Epithelial cell of esophagus (primary cell): ENCODE measurements at places on chromosomes 1 and 21.

- no peak for DNase-seq
Observed at GRCh38 chr1:220666349-220666748, 23.8 kb upstream of the C1orf115 start.

GRCh38 chr1:7389906-7390603 lies 381.0 kb upstream of the VAMP3 start:
- no peak for DNase-seq

GRCh38 chr1:76013206-76013581 lies 61.4 kb upstream of the ST6GALNAC3 start:
- DNase-seq = no peak

DNA sequence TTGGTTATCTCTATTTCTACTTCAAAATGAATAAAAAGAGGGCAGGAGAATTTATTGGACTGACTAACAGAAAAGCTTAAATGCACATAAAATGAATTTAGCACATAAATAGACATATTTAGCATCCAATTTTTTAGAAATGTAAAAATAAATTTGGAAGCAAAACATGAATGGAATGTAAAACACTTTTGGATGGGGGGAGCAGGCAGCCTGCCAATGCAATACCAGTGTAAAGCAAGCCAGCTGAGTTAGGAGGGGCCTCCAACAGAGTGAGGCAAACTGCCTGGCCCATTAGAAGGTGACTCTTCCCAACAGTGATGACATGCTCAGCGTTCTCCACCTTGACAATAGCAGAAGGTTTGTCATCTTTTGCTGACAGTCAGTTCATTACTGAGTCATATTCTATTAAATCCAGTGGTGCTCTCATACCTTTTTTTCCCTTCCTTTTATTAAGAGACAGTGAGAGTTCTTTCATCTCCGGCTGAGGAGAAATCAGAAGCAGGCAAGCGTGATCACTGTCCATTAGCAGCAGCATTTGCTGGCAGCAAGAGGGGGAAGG lies 19.5 kb upstream of the EXO1 start:
- peak; percentile 84 for DNase-seq

DNA sequence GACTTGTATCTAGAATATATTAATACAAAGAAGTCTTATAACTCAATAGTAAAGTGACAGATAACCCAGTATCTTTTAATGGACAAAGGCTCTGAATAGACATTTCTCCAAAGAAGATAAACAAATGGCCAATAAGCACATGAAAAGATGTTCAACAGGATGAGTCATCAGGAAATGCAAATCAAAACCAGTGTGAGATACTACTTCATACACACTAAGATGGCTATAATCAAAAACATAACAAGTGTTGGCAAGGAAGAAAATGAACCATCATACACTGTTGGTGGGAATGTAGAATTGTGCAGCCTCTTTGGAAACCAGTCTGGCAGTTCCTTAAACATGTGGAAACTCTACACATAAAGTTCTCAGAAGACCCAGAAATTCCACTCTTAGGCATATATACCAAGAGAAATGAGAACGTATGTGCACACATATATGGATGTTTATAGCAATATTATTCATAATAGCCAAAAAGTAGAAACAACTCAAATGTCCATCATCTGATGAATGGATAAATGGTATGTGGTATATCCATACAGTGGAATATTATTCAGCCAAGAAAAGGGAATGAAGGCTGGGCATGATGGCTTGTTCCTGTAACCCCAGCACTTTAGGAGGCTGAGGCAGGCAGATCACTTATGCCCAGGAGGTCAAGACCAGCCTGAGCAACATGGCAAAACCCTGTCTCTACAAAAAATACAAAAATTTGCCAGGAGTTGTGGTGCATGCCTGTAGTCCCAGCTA lies 9.9 kb upstream of the MPL start:
- peak; percentile 17 for DNase-seq

DNA sequence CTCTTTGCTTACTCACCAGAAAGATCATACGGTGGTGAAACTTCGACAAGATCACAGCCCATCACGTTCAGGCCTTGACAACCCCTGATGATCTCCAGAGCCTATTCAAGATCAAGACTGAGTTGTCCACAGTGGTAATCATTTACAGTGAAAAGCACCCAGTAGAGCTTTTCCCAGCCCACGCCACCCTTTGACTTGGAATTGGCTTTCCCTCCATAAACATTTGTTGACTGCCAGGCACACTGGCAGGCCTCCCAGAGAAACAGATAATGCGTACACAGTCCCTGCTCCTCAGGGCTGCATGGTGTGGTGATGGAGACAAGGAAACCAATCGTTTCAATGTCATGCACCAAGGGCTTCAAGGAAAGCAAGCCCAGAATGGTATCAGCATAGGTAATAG lies 10.1 kb downstream of the AGMAT start:
- no peak for DNase-seq

GRCh38 chr1:228464487-228464983 lies 22.6 kb upstream of the RNF187 start:
- DNase-seq = peak; percentile 84

DNA sequence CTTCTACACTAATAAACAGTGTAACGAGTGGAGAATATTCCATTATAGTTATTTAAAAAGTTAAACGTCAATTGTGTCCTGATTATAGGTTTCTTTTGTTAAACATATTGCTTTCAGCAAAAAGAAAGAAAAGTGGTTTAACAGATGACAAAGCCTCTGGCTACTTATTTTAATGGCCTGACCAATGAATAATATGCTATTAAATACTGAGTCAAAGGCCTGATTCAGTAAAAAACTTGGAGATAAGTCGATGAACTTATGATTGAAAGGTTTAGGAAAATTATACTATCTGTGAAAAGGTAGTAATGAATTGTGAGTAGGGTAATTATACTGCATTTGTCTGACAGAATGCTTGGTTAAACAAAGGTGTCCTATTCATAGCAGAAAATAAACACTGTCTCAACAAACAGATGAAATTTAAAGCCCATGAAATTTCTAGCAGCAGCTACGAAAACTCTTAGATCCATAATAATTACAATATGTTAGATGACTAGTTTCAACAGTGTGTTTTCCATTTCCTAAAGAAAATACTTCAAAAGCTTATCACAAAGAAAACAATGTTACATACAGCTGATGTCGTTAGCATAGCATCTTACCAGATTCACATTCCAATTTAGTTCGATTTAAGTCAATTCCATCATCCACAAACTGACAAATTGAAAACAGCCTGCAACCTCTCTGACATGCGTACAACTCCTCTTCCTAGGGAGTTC lies 6.2 kb downstream of the TMEM59 start:
- no peak for DNase-seq

DNA sequence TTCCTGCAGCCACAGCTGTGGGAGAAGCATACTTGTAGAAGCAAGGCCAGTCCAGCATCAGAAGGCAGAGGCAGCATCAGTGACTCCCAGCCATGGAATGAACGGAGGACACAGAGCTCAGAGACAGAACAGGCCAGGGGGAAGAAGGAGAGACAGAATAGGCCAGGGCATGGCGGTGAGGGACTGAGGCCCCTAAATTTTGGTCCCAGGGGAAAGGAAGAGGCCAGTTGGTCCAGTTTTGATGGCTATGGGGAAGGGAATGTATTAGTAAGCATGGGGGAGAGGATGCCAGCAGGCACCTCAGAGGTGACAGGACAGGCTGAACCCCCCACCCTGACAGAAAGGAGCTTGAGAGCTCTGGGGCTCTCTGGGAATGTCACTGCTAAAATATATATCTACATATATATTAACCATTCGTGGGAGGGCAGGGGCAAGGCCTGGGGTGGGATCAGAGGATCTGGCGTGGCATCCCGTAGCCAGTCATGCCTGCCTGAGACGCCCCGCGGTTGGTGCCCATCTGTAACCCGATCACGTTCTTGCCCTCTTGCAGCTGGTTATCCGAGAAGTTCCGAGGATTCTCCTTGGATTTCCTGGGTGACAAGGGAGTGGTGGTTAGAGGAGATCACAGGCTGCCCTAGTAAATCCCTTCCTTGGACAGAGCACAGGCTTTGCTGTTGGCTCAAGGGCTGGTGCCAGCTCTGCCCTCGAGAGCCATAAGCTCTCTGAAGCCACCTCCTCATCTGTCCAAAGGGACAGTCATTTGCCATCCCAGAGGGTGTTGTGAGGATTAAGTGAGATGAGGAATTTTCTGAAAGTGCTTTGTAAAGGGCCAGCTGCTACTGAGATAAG lies 6.7 kb downstream of the TAGLN2 start:
- DNase-seq = no peak

DNA sequence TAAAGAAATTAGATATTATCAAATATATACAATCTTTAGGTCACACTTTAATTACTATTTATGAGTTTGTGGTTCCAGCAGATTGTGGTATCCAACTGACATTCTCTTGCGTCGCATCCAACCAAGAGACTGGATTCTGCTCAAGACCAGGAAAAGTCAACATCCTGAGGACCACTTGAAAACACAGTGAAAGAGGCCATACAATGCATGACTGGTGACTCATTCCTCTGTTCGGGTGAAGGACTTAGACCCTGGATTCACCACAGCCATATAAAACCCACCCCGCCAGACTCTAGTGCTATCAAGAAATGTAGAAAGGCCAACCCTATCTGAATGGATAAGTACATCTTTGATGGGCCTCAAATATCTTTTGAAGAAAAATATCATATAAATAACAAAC lies 14.5 kb upstream of the CFHR4 start:
- no peak for DNase-seq

- DNase-seq = no peak
Observed at GRCh38 chr1:179757933-179758332, 14.8 kb downstream of the FAM163A start.

DNA sequence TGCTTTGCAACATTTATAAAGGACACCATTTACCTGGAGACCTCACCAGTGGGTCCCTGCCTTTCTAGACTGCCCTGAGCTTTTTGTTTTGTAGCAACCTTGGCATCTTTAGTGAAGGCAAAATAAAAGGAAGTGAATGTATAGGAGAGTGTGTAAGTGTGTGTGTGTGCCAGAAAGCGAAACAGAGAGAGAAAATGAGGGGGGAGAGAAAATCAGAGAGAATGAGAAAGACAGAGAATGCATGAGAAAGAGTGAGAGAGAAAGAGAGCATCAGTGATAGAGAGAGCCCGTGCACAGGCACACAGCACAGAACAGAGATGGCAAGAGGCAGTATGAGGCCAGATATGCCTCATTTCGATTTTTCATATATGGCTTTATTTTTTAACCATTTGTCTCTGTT lies 57.5 kb downstream of the HSD3B1 start:
- no peak for DNase-seq

DNA sequence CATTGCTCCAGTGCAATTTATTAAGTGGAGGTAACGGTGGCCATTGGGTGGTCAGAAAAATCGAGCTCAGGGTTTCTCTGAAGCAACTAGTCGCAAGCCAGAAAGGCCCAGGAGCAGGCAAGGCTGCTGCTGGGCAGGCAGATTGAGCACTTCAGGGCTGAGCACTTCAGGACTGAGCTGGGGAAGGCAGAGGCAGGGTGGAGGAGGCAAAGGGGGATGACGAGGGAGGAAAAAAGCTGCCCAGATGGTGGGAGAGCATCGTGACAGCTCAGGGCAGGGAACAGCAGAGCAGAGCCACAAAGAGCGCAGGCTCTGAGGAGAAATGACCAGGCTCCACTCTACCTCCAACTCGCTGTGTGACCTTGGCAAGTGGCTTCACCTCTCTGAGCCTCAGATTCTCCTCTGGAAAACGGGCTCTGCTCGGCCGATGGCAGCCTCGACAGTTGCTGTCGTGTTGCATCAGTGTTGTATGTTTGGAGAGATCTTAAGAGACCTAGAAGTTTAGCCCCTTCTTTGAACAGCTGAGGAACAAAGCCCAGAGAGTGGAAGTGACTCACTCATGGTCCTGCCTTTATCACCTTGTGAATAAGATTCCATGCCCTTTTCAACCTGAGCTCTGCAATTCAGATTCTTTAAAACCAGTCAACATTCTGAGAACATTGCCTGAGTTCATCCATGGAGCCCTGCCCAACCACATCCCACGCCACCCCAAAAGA lies 141.4 kb downstream of the SYF2 start:
- no peak for DNase-seq

DNA sequence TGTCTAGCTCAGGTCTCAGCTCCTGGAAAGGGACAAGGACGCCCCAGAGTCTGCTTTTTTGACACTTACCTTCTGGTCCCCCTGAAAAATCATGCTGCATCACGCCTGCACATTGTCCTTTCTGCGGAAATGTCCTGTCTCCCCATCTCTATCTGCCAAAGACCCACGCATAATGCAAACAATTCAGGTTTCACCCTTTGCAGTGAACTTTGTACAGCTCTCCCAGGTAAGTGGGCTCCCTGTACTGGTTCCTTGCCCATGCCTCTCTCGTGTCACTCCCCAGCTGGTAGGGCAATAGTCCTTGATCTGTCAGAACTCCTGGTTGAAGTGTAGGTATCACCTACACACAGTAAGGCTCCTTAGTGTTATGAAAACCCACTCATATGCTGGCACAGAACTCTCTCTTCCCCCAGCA lies 102.9 kb upstream of the IRF2BP2 start:
- no peak for DNase-seq

DNA sequence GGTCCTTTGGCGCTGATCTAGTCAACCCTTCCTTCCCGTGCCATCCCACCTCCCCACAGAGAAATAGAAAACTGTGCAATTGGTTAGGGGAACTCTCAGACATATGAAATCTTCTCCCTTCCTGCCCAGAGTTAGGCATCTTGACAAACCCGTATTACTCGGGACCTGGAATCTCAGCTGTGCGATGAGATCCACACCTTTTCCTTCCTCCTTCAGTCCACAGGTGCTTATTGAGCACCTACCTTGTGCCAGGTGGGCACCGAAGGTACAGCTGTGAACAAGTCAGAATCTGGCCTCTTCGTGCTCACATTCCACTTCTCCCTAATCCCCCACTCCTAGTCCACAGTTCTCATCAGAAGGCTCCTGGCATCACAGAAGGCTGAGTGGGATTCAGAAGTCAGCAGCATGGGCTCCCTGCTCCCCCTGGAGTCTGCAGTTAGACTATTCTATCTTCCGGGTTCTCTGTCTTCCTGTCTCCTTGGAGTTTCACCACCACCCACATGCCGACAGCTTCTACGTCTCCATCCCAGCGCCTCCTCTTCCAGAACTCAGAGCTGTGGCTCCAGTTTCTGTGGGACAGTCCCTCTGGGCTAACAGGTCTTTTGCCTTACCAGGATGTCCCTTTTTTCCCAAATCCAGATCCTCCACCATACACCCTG lies 23.0 kb downstream of the KNCN start:
- DNase-seq = no peak
